ENCODE measurements at places on chromosomes 13 and 19. TPM values are rescaled to one million over a fixed set of nuclear protein-coding genes. Genes with fewer than 3 reads are reported as not detected.
A peak's percentile ranks its signal among the peaks of the same experiment; 100 is the strongest.

GRCh38 chr13:38875186-38875875 lies 115.3 kb downstream of the STOML3 start:
- DNase-seq: no peak

DNA sequence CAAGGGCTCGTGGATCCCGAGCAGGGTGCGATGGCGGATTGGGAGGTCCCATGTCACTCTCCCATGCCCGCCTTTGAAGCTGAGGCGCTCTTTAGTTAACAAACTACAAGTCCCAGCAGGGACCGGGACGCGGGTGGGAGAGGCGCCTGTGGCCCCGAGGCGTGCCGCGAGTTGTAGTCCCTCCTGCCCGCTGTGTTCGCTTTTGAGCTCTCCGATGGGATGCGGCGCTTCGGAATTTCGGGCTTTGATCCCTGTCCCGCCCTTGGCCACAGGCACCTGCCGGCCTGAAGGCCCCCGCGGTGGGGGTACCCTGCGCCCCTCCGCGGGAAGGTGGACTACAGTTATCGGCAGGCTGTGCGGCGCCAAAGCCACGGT lies 11.0 kb downstream of the CYTH2 start:
- peak; percentile 82 for DNase-seq

DNA sequence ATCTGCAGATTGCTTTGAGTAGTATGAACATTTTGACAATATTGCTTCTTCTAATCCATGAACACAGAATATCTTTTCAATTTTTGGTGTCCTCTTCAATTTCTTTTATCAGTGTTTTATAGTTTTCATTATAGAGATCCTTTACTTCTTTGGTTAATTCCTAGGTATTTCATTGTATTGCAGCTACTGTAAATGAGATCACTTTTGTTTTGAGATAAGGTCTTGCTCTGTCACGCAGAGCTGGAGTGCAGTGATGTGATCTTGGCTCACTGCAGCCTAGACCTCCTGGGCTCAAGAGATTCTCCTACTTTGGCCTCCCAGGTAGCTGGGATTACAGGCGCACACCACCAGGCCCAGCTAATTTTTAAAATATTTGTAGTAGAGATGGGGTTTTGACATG lies 9.8 kb downstream of the CYP2A7 start:
- no peak for DNase-seq

DNA sequence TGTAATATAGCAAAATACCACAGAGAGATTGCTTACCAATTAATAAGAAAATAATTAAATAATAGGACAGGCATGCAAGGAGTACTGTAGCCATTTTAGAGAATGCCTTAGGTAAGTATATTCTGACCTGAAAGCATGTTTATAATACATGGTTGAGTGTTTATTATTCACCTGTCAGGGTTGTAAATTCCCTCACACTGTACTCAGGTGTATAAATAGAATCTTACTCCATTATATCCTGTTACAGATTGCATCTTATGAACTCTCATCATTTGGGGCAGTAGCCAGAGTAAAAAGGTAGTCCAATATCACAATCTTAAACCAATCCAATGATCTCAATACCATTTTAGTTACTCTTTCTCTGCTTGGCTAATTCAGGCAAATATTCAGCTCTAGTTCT lies 35.8 kb upstream of the GTF2F2 start:
- DNase-seq: no peak

GRCh38 chr13:66409542-66409941 lies 820.6 kb downstream of the PCDH9 start:
- no peak for DNase-seq

DNA sequence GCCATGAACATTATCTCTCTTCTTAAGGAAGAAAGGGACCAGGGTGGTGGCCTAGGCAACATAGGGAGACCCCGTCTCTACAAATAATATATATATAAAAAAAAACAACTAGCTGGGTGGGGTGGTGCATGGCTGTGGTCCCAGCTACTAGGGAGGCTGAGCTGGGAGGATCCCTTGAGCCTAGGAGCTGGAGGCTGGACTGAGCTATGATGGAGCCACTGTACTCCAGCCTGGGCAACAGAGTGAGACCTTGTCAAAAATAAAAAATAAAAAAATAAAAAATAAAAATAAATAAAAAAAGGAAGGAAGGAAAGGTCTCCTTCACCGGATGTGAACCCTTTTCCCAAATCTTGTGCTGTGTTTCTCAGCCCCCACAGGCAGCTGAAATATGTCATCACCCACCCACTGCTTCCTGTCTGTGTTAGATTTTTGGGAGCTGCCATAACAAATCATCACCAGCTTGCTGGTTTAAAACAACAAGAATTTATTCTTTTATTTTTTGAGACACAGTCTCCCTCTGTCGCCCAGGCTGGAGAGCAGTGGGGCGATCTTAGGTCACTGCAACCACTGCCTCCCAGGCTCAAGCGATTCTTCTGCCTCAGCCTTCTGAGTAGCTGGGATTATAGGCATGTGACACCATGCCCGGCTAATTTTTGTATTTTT lies 9.5 kb upstream of the TSPAN16 start:
- DNase-seq: no peak

- no peak for DNase-seq
Measured at GRCh38 chr13:37277007-37277406, 171.5 kb upstream of the CSNK1A1L start.

DNA sequence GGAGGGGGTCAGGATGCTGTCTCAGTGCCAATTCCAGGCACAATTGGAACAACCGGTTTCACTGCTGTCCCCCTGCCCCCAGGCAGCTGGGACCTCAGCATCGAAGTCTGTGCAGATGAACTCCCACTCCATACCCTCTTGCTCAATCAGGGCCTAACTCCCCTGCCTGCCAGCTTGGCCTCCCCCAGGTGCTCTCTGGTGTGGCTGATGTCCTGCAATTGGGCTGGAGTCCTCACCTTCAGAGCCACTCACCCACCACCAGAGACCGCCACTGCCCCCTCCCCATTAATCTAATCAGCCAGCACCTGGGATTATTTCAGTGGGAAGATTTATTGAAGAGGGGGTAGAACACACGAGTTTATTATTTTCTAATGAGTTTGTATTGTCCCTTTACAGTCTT lies 118.8 kb downstream of the MIPEP start:
- no peak for DNase-seq

DNA sequence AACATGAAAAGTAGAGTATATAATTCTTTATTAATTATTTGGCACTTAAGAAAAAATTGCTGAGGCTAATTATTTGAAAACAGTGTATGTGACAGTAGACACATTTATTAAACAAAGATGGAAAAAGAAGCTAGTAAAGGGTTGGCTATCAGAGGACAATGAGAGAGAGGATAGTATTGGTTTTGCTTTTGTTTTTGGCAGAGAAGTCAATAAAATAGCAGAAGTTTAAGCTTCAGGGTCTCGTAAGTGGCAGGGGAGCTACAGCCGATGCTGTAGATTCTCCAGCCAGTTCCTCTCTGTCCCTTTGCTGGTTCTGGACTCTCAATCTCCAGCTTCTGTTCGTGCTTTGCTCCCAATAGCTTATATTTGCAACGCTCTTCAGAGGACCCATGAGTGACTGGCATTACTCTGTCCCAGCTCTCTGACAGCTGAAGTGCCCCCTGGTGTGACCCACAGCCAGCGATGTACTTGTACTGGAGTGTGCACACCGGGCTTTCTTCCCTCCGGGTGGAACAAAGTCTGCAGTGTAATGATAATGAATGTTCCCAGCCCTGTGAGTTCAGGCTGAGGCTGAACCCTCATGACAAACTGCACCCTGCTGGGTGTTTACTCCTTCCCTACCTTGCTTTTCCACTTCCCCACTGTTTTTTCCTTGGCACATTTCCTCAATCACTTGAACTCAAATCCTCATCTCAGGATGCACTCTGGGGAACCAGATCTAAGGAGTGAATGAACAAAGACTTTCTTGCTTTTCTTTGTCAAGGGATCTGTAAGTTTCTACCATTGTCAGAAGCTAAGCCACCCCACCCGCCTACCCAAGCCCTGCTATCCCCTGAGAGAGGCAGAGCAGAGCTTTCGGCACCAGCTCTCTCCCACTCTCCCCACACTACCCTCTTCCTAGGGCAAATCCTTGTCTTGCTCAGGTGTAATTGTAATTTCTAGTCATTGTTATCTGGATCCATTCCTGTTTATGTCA lies 254.8 kb downstream of the LHFPL6 start:
- DNase-seq: peak; percentile 48

Gene CALR
- total RNA-seq: 1,755 TPM

DNA sequence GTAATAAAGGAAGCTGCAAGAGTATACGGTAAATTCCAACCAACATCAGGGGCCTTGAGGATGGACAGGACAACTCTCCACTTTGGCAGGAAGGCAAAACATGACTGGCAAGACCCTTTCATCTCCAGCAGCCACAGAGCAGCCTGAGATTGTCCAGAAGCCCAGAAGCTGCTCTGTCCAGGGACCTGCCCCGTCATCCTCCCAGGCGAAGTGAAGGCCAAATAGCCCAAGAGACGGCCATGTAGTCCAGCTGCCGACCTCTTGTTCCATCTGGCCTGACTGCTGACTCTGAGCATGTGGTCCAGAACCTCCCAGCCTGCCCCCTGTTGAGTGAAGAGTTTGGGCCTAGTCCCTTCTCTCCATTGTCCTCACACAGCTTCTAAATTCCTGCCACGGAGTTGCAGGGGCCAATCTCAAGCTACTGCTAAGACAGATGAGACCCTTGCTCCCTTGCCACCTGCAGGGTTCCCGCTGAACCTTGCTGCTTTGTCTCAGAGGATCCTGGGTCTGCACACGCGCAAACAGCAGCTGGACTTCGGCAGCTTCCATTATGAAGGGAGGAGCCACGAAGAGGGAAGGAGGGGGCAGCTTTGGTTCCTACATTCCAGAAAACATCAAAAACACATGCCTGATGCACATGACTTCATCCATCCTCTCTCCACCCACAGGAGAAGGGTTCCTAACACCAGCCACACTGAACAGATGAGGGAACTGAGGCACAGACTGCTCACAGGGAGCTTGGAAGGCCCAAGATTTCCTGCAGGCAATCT lies 196.9 kb downstream of the KATNAL1 start:
- DNase-seq: no peak

DNA sequence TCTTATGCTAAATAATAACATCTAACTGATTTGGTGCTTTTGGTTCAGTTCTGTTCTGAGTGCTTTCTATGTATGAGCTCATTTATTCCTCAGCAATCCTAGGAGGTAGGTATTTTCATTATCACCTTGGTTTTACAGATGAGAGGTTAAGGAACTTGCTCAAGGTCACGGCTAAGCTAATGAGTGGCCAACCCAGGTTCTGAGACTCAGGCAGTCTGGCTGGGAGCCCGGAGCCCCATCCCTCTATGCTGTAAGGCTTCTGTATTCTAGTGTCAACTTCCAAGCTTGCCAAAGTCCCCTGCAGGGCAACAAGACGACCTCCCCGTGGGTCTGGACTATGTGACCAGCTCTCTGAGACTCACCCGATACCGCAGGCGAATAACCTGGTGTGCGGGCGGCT lies 60.5 kb downstream of the PARP4 start:
- DNase-seq: no peak

Gene ZNF708
- total RNA-seq: 29.7 TPM

GRCh38 chr13:36345438-36346221 lies 564 bp downstream of the SPART start:
- DNase-seq: peak; percentile 68

Gene DENND1C
- not detected for total RNA-seq
